PC-3 (cell line): ENCODE measurements at places on chromosomes 12 and 14. TPM values are rescaled to one million over a fixed set of nuclear protein-coding genes. Genes with fewer than 3 reads are reported as not detected.

DNA sequence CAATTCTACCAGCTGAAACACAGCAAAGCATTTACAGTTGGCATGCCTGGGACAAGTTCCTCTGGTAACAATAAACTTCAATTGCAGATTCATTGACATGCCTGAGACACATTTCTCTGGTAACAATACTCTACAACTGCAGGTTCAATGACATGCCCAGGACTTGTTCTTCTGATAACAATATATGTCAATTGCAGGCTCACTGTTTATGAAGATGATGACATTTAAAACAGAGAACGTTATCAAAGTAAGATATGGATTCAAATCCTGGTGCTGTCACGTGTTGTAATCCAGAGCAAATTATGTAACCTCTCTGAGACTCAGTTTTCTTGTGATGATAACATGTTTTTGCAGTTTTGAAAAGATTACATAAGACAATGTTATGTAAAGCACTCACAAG lies 20.5 kb downstream of the KITLG start:
- H3K27me3 ChIP-seq: no peaks in the 10 kb centered on the region
- no peak for DNase-seq

DNA sequence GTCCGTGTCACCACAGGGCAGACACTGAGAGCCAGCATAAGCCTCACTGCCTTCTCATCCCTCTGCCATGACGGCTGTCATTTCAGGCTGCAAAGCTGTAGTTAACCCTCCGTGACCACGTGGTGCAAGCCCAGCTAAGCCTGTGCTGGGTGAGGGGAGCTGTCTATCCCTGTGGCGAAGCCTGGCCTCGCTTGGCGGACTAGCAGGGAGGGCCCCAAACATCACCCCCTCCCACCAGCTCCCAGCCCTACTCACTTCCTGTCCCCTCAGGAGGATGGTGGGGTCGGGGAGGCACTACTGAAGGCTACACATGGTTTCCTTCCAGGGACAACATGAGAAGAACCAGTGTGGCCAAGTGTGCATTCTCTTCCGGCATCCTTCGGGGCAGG lies 88.2 kb downstream of the CHGA start:
- no peak overlapping the region for H3K4me3 ChIP-seq
- H3K27me3 ChIP-seq: no peaks in the 10 kb centered on the region
- H3K4me1 ChIP-seq: peaks cover 27% of the 10 kb centered on the region
- H3K36me3 ChIP-seq: no peaks in the 10 kb centered on the region
- H3K27ac ChIP-seq: no peak overlapping the region

DNA sequence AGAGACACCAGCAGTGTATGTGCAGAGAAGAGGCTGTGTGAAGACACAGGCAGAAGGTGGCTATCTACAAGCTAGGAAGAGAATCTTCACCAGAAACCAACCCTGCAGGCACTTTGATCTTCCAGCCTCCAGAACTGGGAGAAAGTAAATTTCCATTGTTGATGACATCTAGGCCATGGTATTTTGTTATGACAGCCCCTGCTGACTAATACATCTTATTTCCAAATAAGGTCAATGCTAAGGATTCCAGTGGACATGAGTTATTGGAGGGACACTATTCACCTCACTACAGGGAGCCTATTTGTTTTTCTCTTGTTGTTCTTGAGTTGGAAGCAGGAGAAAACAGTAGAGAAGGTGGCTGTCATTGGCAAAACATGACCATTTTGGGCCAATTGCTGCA lies 88.5 kb upstream of the RIN3 start:
- H3K27me3 ChIP-seq: no peaks in the 10 kb centered on the region
- H3K4me1 ChIP-seq: no peaks in the 10 kb centered on the region
- no peak overlapping the region for H3K27ac ChIP-seq

- DNase-seq: no peak
- no peaks in the 10 kb centered on the region for H3K4me1 ChIP-seq
- no peak overlapping the region for H3K27ac ChIP-seq
- H3K36me3 ChIP-seq: no peaks in the 10 kb centered on the region
Observed at GRCh38 chr12:43237238-43237879, 314.6 kb downstream of the ADAMTS20 start.

DNA sequence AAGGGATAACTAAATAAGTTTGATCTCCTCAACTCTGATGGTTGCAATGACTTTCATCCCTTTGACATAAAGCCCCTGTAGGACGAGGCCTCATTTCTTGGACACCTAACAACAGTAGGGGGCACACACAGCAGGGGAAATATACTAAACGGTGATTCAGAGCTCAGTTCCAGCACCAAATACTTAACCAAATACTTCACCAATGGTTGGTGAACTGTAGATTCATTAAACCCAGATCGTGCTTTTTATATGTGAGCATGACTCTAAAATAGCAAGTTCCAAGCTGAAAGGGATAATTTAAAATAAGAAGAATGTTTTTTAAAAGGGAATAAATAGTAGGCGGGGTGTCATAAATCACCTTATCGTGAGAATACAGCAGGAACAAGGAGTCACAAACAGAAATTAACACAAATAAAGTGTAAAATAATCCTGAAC lies 53.2 kb downstream of the ATG2B start:
- H3K27me3 ChIP-seq: no peaks in the 10 kb centered on the region
- peaks cover 9% of the 10 kb centered on the region for H3K4me1 ChIP-seq
- peaks cover 4% of the 10 kb centered on the region for H3K36me3 ChIP-seq
- no peak overlapping the region for H3K27ac ChIP-seq
- no peak overlapping the region for H3K4me3 ChIP-seq

DNA sequence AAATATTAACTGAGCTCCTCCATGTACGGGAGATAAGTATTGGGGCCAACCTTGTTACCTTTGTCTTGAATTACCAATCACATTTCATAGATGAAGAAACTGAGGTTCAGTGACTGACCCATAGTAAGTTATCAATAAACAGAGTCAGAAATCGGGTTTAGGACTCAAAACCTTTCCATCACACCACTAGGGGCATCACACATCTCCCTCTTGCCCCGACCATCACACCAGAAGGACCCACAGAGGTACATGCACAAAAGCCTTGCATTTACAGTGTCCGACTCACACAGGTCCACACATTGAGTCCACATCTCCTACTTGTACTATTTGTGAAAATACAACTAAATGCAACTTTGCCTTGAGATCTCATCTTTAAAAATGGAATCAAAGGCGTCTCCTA lies 29.4 kb downstream of the KCNA5 start:
- no peaks in the 10 kb centered on the region for H3K4me1 ChIP-seq
- peaks cover 7% of the 10 kb centered on the region; the same call in 1 of the 2 replicates for H3K27me3 ChIP-seq
- DNase-seq: no peak
- no peak overlapping the region for H3K27ac ChIP-seq
- H3K4me3 ChIP-seq: no peak overlapping the region
- no peaks in the 10 kb centered on the region for H3K36me3 ChIP-seq

The LUM gene
- total RNA-seq: 0.15 TPM in 1 of 2 replicates, not detected in the other

GRCh38 chr14:77344377-77344996 lies 23.7 kb downstream of the GSTZ1 start:
- no peak overlapping the region for H3K27ac ChIP-seq
- DNase-seq: peak; percentile 20
- H3K36me3 ChIP-seq: no peaks in the 10 kb centered on the region; the same call in 1 of the 2 replicates
- H3K27me3 ChIP-seq: no peaks in the 10 kb centered on the region
- H3K4me3 ChIP-seq: no peak overlapping the region

The SMCO2 gene
- total RNA-seq: 0.69 and 1.7 TPM in 2 replicates

DNA sequence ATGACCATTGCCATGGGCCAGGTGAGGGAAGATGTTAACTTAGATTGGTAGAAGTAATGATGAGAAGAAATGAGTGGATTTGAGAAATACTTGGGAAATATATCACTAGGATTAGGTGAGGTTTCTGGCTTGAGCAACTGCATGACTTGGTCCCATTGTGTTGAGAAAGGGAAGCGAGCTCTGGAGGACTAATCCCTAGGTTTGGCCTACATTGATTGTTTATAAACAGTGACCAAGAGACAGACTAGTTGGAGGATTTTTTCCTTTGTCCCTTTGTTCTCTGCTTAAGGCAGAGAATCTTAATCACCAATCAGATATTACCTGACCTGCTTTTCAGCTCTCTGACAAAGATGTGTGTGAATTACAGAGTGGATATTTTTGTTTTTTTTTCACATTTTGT lies 100.5 kb downstream of the AEBP2 start:
- no peak for DNase-seq
- H3K27ac ChIP-seq: no peak overlapping the region
- no peaks in the 10 kb centered on the region for H3K36me3 ChIP-seq
- no peaks in the 10 kb centered on the region for H3K27me3 ChIP-seq
- no peak overlapping the region for H3K4me3 ChIP-seq

GRCh38 chr12:63250486-63250885 lies 99.5 kb upstream of the AVPR1A start:
- no peaks in the 10 kb centered on the region for H3K36me3 ChIP-seq
- no peak overlapping the region for H3K27ac ChIP-seq
- no peaks in the 10 kb centered on the region for H3K4me1 ChIP-seq
- no peak for DNase-seq
- no peak overlapping the region for H3K4me3 ChIP-seq

GRCh38 chr14:71701990-71702389 lies 230.2 kb upstream of the RGS6 start:
- H3K27me3 ChIP-seq: no peaks in the 10 kb centered on the region
- peak; percentile 62 for DNase-seq
- H3K36me3 ChIP-seq: peaks cover 7% of the 10 kb centered on the region; the same call in 1 of the 2 replicates
